ENCODE measurements at places on chromosomes 3 and 15.

DNA sequence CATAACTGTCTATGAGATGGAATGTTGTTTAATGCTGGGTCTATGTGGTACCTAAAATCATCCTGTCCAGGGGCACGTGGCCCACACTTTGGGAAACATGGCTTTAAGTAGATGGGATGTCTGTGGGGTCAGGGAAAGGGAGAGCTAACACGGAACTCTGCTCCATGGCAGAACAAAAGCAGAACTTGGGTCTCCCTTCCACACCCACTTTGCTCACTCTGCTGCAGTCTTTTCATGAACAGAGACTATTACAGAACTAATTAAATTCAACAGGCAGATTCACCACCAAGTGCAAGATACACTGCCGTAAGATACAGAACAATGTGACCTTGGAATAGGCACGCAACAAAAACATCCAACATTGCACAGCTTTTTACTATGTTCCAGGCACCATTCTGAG, 28.2 kb downstream of the POPDC2 start:
- no peak for DNase-seq

DNA sequence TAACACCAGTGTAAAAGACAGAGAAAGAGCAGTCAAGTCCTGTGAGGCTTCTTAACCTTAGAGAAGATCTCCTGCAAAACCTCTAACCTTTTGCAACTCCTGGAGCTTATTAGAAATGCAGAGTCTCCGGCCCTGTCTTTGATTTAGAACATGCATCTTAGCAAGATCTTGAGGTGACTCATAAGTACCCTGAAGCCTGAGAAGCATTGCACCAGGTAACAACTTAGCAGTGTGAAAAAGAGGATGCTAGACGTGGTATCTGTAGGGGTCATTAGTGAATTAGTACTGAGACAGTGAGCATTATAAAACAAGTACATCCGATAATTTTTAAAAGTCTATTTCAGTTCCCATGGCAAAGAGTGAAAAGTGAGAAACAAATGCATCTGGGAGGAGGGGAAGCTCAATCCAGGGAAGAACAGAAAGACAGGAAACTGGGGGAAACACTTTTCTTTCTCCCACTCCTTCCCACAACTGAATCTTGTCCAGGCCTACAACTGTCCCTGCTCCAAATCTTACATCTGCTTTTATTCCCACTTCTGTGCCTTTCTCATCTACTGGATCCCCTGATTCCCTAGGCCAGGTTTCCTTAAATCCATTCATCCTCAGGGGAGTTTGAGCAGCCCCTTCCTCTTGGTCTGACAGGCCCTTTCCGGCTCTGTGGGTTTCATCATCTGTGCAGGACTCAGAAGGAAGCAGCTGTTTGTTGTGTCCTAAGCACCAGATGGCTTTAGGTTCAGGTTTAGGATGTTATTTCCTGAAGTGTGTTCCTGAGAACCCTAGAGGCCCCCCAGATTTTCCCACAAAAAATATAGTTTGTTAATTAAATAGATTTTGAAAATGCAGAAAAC, 128.1 kb upstream of the IL12A start:
- peak; percentile 32 for DNase-seq

DNA sequence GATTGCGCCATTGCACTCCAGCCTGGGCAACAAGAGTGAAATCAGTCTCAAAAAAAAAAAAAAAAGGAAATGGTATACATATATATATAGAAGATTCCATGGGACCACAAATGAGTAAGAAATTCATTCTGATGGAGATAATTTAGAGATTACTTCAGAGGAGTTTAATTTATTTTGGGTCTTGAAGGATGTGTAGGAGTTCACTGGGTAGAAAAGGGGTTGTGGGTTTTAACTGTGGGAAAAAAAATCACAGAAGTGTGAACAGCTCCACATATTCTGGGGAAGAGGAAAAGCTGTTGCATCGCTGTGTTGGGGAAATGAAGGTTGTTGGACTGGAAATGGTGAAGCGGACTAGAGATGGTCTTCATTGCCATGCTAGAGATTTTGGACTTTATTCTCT, 4.1 kb upstream of the ICE2 start:
- DNase-seq: no peak

DNA sequence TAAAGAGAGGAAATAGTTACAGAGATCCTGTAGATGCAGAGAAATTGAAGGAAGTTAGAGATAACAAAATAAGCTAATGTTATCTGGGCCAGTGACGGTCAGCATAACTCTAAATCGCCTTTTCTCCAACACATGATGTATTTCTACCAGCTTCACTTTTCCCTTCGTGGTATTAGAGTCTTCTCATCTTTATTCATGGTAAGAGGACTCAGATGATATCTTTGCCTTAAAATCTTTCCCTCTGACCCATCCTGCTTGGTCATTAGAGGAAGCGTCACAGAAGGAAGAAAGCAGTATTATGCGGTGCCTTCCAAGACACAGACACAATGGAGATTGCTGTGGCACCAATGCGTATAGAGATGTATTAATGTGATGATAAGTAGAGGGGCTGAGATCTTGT, 320.7 kb upstream of the GOLIM4 start:
- DNase-seq: no peak

DNA sequence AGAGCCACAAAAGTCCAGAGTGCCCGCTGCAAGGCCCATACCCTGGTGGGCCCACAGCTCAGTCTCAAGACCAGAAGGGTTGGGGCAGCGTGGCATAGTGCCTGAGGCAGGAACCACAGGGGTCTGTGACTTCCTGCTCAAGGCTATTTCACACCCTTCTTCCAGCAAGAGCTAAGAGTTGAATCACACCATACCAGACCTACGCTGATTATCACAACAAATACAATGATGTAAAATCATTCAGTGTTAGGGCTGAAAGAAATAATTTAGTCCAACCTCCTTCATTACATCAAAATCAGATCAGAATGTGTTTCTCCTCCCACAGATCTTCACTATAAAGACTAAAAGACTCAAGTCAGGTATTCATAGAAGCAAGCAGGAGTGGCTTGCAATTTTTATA, 27.8 kb upstream of the ST8SIA2 start:
- DNase-seq: no peak

DNA sequence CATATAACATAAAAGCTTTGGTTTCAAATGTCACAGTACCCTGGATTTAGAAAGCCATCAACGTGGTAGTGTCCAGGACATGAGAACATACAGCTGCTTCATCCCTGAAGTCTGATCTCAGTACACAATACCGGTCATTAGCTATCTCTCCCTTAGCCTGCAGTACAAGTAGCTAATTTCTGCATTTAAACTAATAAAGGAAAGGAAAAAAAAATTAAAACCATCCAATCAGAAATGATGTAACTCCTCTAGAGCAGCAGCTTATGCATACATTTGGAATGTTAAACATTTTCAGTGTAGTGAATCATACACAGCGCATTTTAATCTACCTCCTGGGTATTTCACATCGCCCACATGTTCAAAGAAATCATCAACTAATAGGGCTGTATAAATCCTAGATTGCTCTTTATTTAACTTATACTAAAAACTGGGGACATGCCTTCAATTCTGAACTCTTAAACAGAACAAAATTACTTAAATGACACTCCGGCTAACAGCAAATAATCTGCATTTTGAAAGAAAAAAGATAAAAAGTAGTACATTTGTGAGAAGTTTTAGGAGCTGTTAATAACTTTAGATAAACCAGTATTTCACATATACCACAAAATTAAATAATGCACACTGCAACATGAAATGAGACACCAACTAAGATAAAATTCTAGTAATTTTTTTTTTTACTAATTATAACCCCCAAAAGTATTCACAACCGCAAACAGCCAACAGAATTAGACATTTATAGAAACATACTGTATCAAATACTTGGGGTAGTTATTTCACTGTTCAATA, 3.7 kb downstream of the IGF2BP2 start:
- DNase-seq: no peak

DNA sequence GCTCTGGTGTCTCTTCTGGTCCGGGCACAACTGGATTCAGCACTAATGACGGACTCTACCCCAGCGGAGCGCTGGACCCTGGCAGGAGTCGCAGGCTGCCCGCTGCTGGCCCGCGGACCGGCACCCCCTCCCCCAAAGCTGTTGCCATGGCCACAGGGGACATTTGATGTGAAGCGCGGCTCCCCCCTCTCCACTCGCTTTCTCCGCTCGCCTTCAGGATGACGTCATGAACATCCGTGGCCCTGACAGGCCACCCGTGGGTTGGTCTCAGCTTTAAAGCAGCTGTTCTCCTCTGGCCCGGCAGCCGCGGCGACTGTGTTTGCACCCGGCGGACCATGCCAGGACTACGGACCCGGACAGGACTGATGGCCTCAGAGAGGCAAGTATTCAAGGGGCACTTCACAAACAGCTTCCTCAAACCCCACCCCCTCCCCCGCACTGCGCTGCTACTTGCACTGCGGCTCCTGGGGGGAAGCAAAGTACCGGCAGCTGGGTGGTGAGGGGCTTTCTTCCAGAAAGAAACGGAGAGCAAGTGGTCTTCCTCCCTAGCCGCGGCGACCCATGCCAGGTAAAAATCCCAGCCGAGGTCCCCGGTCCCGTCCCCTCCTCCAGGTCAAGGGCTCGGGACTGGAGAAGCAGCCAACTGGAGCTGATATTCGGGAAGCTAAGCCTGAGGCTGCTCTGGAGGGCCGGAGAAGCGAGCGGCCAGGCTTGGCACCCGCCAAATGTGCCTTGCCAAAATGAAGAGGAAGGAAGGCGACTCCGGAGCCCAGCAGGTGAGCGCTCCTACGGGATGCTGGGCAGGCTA, 16.6 kb upstream of the AEN start:
- DNase-seq: no peak

GRCh38 chr3:66609660-66610561, 109.1 kb upstream of the LRIG1 start:
- DNase-seq: no peak

- DNase-seq: peak; percentile 66
These were observed 45.9 kb downstream of the SUMF1 start for GRCh38 chr3:4421121-4421520.

- DNase-seq: no peak
These were observed 369.4 kb downstream of the NR2F2 start for GRCh38 chr15:96699871-96700401.

GRCh38 chr3:4981294-4981664, 2.0 kb downstream of the BHLHE40 start:
- DNase-seq: no peak

GRCh38 chr3:183626877-183627594, 8.4 kb upstream of the KLHL24 start:
- DNase-seq: no peak

DNA sequence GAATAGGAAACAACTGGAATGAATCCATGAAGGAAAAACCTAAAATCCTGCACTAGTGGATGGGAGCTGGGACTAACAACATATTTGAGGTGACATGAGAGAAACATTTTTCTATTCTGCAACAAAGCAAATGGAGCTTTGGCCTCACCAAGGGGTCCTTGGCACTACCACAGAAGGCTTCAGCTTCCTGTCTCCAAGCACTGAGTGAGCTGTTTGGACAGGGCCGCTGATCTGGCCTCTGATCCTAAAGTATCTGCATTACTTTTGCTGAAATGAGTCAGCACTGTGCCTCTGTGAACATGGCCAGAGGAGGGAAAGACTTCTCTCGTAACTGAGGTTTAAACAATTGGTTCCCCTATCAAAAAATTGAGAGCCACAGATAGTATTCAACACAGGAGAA, 9.0 kb downstream of the ARPP21 start:
- DNase-seq: no peak

GRCh38 chr3:43862992-43863805, 172.5 kb downstream of the ABHD5 start:
- no peak for DNase-seq

GRCh38 chr3:154427685-154428285, 2.2 kb downstream of the GPR149 start:
- no peak for DNase-seq

DNA sequence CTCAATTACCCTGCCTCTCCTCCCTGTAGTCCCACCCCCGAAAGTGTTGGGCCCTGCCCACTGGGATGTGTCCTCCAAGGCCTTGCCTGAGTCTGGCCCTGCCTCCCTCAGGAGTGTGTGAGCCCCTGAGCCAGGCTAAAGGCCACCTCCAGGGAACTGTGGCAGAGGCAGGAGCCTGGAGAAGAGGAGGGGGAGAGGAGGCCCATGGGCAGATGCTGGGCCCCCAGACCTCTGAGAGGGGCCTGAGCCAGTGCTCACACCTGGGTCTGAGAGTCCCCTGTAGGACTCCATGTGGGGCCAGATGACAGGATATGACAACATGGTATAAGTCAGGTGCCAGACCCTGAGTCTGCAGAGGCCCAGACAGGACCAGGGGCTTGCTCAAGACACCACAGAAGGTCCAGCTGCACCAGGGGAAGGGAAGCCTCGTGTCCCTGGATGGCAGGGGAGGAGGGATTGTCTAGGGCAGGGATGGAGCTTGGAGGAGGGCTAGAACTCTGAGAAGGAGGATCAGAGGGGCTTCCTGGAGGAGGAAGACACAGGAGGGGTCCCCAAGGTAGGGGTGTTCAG, 217.9 kb downstream of the TBC1D2B start:
- DNase-seq: no peak

- DNase-seq: no peak
These were observed 31.6 kb upstream of the SNRPA1 start for GRCh38 chr15:101326462-101327146.

DNA sequence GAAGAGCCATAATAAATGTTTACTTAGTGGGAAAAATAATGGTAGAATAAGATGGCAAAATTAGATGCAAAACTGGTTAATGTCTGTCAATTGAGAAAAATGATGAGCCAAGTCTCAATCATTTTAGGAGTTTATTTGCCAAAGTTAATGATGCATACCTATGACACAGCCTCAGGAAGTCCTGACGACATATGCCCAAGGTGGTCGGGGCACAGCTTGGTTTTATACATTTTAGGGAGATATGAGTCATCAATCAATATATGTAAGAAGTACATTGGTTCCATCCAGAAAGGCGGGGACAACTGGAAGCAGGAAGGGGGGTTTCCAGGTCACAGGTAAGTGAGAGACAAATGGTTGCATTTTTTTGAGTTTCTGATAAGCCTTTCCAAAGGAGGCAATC, 31.5 kb downstream of the CLEC3B start:
- DNase-seq: no peak

DNA sequence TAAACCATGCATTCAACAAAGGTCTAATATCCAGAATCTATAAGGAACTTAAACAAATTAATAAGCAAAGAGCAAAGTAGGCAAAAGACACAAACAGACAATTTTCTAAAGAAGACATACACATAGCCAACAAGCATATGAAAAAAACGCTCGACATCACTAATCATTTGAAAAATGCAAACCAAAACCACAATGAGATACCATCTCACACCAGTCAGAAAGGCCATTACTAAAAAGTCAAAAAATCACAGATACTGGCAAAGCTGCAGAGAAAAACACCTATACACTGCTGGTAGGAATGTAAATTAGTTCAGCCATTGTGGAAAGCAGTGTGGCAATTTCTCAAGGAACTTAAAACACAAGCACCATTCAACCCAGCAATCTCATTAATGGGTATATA, 53.8 kb downstream of the FSIP1 start:
- DNase-seq: no peak

DNA sequence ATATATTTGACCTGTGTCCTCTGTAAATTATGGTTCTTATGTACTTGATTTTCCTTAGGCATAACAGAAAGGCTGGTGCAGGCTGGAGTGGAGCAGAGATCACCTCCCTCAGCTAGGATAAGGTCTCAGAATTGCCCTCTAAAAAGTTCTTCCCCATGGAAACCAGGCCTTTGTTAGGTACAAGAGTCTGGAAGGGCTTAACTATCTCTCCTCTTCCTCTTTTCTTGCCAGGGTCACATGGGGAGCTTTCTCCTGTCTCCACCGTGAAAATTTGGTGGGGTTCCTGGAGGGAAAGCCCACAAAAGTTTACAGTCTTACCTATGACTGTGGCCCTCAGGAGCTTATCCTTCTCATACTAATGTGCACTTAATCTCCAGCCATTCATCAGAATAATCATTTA, 633.2 kb downstream of the MCTP2 start:
- no peak for DNase-seq

GRCh38 chr15:71057581-71057980, 57.7 kb upstream of the THSD4 start:
- DNase-seq: no peak
